ENCODE measurements at places on chromosomes 5 and 9. TPM values are rescaled to one million over a fixed set of nuclear protein-coding genes. Genes with fewer than 3 reads are reported as not detected.

- no peak for DNase-seq
These were observed 41.4 kb upstream of the IL7R start for GRCh38 chr5:35815089-35815936.

- DNase-seq: no peak
These were observed 1672.9 kb upstream of the WWC1 start for GRCh38 chr5:166618526-166618925.

DNA sequence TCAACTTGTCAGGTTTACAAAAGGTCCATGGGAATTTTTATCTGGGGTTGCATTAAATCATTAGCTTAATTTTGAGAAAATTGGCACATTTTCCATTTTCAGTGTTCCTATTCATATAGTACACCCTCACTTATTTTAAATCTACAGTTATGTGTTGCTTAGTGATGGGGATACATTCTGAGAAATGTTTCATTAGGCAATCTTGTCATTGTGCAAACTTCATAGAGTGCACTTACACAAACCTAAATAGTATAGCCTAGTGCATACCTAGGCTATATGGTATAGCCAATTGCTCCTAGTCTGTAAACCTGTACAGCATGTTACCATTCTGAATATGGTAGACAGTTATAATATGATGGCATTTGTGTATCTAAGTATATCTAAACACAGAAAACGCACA, 19.8 kb upstream of the FAM151B start:
- no peak for DNase-seq

GRCh38 chr5:1643651-1644392, 120.1 kb upstream of the LPCAT1 start:
- no peak for DNase-seq

GRCh38 chr9:109369285-109369684, 48.4 kb upstream of the EPB41L4B start:
- no peak for DNase-seq

DNA sequence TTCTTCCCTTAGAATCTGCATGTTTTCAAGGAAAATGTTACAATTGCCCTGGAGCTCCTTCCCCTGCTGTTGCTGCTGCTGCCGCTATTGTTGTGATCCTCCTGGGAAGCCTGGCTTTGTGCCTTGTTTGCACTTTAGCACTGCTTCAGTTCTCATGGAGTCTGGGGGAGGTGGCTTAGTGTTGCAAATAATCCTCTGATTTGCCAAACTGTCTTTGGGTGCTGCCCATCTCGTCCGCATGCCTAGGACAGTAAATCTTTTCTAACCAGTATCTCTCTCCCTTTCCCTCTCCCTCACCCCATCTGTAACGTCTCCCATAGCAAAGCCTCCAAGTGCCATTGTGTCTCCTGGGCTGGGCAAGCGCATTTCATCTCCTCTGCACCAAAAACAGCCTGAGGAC, 30.3 kb downstream of the FAM240B start:
- DNase-seq: no peak

DNA sequence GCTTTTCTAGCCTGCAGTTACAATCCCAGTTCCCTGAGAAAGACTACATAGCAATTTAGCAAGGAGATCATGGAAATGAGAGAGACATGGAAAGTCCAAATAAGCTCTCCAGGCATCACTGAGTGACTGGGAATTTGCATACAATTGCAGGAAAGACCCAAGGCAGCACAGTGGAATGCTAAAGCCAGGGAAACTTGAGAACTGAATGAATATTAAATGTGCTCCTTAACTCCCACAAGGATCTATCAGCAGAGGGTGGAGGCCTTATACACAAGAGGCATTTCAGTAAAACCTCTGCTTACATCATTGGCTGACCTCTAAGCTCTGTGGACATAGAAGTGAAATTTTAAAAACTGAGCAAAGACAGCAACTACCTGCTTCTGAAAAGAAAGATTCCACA, 355.6 kb upstream of the DAB2 start:
- DNase-seq: no peak

DNA sequence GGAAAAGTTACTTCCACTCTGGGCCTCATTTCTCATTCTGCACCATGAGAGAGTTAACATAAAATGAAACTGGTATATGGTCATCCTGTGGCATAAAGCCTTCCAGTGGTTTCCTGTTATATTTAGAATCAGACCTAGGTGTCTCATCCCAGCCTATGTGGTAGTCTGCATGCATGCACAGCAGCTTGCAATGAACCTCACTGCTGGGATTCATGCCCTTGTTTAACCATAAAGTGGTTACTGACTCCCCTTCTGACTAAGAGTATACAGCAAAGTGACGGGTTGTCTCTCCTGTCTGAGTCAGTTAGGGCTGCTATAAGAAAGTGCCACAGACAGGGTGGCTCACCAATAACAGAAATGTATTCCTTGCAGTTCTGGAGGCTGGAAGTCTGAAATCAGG, 14.7 kb upstream of the TDRD7 start:
- no peak for DNase-seq

- peak; percentile 86 for DNase-seq
These were observed 32.0 kb upstream of the SPTLC1 start for GRCh38 chr9:92147030-92147851.

- DNase-seq: no peak
These were observed 225.7 kb upstream of the DMRT1 start for GRCh38 chr9:615756-616155.

DNA sequence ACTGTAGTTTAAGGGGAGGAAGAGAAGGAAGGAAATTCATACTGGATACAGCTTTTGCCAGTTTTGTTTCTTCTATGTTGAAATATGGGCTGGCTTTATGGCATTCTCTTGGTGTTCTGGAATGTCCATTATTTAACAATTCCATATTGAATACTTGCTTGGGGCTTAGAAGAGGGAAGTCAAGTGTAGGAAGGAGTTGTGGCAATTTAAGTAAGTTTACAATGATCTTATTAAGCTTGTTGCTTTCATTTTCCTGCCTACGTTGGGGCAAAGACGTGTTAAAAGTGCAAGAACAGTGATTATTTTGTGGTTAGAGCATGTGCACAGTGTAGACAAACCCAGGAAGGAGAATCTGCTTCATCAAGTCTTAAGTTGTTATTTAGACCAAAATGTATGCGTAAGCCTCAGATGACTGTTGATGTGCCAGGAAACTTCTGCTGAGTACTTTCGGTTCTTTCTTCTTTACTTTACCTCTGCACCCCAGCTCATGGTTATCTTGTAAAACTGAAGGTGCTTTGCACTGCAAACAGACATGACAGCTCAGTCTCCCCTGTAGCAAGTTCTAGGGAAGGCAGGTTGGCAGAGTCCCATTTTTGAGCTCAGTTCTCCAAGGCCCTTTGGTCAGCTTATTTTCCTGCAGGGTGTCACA, 75.8 kb downstream of the F2RL2 start:
- no peak for DNase-seq

- DNase-seq: no peak
These were observed 304.1 kb upstream of the PANK3 start for GRCh38 chr5:168883281-168883741.

GRCh38 chr5:85337435-85337834, 952.8 kb upstream of the EDIL3 start:
- no peak for DNase-seq

DNA sequence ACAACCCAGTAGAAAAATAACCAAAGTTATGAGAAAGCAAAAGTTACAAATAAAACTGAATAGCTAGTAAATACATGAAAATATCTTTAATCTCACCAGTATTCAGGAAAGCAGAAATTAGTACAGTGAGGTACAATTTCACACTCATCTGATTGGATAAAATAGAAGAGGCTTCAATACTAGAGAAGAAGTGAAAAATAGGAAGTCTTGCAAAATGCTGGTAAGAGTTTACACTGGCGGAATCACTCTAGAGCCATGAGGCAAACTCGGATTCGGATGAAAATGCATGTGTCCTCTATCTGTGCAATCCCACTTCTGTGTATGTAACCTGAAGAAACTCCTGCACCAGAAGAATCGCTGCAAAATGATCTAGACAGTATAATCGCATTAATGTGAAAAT, 128.9 kb downstream of the CCDC192 start:
- DNase-seq: no peak

DNA sequence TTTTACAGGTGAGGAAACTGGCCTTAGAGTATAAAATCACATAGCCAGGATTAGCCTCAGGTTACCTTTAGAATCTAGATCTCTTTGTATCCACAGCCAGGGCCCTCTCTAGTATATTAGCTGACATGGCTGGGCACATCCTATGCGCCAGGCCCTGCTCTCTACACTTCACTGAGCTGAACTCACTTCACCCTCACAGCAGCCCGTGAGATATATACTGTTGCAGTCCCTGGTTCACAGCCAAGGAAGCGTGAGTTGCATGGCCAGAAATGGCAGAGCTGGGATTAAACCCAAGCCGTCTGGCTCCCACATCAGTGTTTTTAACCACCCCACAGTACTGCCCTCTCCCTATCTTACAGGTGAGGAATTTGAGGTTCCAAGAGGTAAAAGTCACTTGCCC, 58.4 kb downstream of the DAB2IP start:
- DNase-seq: no peak

- DNase-seq: no peak
These were observed 174.9 kb downstream of the TTC39B start for GRCh38 chr9:15132091-15132490.

DNA sequence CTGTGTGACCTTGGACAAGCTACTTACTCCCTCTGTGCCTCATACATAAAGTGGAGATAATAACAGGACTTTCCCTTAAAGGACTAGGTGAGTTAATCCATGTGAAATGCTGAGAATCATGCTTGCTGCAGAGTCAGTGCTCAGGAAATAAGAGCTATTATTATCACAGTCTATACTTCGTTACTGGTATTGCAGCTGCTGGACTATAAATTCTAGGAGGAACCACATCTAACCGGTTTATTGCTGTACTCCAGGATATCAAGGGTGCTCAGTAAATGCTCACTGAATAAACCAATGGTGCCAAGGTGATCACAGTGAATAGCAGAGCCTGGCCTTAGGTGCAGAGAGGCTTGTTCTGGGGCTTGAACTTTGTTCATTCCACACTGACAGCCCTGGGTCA, 69.3 kb downstream of the HSPA4 start:
- DNase-seq: no peak

DNA sequence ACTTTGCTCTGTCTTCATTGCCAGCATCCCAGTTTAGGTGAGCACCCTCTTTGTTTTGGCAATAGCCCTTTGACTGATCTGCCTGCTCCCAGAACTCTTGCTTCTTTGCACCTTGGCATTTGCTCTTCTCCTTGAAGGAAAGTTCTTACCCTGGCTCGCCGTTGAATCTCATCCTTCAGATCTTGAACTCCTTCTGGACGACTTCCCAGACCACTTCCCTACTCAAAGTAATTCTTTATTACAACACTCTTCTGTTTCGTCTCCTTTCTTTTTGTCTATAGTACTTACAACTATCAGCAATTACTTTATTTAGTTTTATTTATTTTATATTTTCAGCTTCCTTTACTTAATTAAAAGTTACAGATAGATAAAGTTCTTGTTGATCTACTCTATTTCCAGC, 1510.1 kb downstream of the MAT2B start:
- DNase-seq: no peak

DNA sequence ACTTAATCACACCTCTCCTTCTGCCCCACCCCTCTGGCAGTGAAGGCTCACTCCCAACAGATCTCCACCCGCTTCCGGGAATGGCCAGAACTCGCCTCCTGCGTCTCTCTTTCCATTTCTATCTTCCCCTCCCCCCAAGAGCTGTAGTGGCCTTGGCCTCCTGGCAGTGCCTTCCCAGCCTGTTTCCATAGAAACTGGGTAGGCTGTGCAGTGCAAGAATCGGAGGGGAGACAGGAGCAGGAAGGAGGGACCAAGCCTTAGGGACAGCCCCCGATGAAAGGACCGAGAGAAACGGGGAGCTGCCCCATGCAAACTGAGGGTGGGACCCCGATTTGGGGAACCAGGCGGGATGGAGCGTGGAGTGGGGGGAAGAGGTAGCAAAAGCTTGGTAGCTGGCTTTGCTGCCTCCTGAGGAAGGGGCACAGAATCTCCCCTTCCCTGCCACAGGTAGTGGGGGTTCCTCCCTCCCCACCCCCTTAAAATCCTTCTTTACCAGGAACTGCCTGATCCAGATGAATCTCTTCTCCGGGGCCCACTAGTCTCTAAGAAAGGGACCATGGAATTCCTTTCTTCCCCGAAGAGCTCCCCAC, 4.5 kb upstream of the PCDH1 start:
- DNase-seq: peak; percentile 59

DNA sequence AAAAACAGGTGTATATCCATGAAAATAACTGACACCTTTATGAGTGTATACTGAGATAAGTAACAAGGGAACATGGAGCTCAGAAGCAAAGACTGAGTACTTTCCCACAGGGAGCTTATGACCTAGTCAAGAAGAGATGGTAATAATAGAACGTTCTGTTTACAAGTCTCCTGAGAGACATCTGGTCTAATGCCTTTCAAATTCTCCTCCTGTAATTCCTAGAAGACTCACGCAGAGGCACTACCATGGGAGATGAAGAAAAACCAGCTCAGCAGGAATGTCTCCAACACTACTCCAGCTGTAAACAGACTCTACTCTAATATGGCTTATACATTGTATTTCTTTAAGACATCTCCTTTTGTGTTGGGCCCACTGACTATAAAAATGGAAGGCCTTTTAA, 503.6 kb upstream of the TUSC1 start:
- DNase-seq: no peak

GRCh38 chr9:114499941-114500696, 5.2 kb downstream of the WHRN start:
- DNase-seq: no peak

- no peak for DNase-seq
These were observed 27.2 kb upstream of the TNFSF8 start for GRCh38 chr9:114957558-114957957.

DNA sequence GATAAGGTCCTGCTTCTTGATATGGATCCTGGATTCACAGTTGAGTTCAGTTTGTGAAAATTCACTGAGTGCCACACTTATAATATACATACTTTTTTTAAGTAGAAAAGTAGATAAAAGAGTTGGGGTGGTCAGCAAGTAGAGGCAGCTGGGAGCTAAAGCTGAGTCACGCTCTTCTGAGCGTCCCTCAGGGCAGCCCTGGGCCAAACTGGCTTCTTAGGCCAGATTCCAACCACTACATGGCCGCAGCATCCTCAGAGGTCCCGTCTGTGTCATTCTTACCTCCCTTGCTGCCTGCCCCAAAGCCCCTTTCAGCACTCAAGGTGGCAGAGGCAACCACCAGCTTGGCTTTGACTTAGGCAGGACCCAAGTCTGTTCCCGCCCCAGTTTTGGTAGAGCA, 123.3 kb upstream of the TBC1D2 start:
- DNase-seq: no peak

HEMGN gene
- not detected for total RNA-seq

CDH9 gene
- total RNA-seq: not detected

WHRN gene
- 11.0 TPM for total RNA-seq

CHSY3 gene
- total RNA-seq: 19.7 TPM

PCDHGA8 gene
- total RNA-seq: 0.51 TPM

EQTN gene
- total RNA-seq: not detected

NR5A1 gene
- total RNA-seq: not detected

PRUNE2 gene
- total RNA-seq: 1.3 TPM

SPATA31C1 gene
- total RNA-seq: not detected

SLC6A3 gene
- total RNA-seq: not detected

PCDHB8 gene
- total RNA-seq: 1.1 TPM
